Left ventricle myocardium inferior (tissue), 1 donor: ENCODE measurements at places on chromosomes 7 and 10.

DNA sequence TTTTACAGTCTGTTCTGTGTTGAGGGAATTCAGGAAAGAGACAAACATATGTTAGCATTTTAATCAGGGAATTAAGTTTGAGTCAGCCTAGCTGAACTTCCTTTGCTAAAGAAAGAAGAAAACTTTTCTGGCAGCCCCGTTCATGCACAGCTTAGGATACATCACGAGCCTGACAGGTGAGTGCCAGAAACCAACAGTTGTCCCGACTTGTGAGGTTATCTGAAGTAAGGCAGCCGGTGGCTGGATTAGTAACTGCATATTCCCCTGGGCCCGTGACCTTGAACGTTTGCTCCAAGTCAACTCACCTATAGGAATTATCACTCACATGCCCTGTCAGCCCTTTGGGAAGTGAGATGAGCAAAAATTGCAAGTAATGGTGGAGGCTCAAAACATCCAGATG lies 24.1 kb downstream of the RBM17 start:
- DNase-seq, result no peak

GRCh38 chr10:5589661-5590511 lies 65.1 kb downstream of the CALML3 start:
- no peak for DNase-seq

GRCh38 chr10:12521423-12521822 lies 172.1 kb downstream of the CAMK1D start:
- no peak for DNase-seq

DNA sequence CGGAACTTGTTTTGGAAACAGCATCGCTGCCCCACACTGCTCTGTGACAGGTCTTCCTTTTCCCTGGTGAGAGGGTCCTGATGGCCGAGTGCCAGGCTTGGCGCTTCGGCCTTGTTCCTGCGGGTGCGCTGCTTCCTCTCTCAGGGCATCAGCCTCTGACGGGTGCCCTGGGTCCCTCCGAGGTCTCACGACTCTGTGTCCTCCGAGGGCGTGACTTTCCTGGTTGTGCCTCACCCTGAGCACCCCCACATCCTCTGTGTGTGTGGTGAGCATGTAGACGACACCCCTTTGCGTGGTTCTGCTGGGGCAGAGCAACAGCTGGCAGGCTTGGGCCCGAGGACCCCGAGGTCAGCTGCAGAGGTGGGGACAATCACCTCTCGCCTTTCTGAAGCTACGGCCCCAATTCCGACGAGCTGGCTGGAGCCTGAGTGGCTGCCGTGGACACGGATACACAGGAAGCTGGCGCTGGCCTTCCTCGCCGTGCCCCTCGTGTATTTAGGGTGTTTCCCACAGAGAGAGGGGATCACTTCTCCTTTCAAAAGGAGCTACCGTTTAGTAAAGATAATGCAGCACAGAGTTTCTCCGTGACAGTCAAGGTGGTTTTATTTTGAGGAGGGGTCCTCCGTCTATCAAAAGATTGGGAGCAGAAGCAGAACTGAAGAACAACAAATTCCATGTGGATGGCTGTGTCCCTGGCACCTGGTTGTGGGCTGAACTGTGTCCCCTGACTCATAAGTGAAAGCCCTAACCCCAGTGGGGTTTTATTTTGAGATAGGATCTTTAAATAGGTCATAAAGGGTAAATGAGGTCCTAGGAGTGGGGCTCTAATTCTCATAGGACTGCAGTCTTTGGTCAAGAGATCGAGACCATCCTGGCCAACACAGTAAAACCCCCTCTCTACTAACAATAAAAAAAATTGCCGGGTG lies 36.2 kb upstream of the PITRM1 start:
- no peak for DNase-seq
